ENCODE measurements at places on chromosomes 16 and 17. TPM values are rescaled to one million over a fixed set of nuclear protein-coding genes. Genes with fewer than 3 reads are reported as not detected.

DNA sequence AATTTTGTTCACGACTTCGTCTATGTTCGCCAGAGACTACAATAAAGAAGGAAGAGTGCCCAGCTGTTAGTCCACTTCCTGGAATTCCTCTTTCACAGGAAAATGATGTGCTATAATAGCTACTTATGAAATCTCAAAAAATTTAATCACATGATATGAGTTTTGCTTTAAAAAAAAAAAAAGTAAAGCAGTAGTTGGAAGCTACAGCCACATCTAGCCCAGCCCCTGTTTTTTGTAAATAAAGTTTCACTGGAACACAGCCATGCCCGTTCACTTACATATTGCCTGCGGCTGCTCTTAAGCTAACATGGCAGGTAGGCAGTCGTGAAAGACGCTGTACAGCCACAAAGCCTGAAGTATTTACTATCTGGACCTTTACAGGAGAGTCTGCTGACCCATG, 15.3 kb downstream of the VPS53 start:
- peak; percentile 43 for DNase-seq

- DNase-seq = no peak
Measured at GRCh38 chr16:30533748-30534367, 800 bp downstream of the ZNF747 start.

- no peak for DNase-seq
Measured at GRCh38 chr16:1098266-1098991, 2.4 kb upstream of the C1QTNF8 start.

DNA sequence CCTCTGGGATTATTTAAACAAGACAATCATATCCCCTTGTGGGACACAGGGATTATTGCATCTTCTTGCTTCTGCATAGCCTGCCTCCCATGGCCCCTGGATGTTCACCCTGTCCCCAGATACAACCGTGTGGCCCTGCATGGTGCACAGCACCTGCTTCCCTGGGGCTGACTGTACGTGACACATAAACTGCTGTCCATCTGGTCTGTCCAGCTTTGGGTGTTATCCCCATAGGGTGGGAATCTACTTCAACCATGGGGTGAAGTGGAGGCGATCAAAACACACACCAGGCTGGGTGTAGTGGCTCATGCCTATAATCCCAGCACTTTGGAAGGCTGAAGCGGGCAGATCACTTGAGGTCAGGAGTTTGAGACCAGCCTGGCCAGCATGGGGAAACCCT, 138.8 kb downstream of the XYLT1 start:
- no peak for DNase-seq

- no peak for DNase-seq
Measured at GRCh38 chr17:38872027-38872511, 2.2 kb downstream of the LASP1 start.

GRCh38 chr16:17984810-17985209, 351.7 kb downstream of the NPIPA8 start:
- DNase-seq = no peak

- DNase-seq = no peak
Measured at GRCh38 chr16:74770831-74771526, 3.6 kb downstream of the FA2H start.

DNA sequence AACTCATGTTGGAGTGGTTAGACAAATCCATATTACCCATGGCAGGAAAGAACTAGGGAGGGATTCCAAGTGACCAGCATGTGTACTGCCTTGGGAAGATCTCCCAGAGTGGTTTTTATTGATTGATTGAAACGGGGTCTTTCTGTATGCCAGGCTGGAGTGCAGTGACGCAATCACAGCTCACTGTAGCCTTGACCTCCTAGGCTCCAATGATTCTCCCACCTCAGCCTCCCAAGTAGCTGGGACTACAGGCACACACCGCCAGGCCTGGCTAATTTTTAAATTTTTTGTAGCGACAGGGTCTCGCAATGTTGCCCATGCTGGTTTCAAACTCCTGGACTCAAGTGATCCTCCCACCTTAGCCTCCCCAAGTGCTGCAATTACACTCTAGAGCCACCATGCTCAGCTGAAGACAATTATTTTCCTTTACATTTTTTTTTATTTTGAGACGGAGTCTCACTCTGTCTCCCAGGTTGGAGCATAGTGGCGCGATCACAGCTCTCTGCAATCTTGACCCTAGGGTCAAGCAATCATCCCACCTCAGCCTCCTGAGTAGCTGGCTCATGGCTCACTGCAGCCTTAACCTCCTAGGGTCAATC, 2.5 kb upstream of the TMUB2 start:
- DNase-seq = no peak

- DNase-seq = no peak
Measured at GRCh38 chr17:27569257-27569722, 61.7 kb upstream of the LGALS9 start.

CMTM2 gene
- not detected for total RNA-seq

HCRT gene
- not detected for total RNA-seq

EME2 gene
- total RNA-seq = 53.9 TPM

TSPOAP1 gene
- total RNA-seq = 22.7 TPM

MT1X gene
- total RNA-seq = 268 TPM

SPN gene
- total RNA-seq = 1.6 TPM

Data from prostate gland (tissue), 2 donors.